Right renal cortex interstitium (tissue), 3 donors: ENCODE measurements at places on chromosomes 13 and 19.

- DNase-seq = no peak
These were observed 4.4 kb downstream of the HAS1 start for GRCh38 chr19:51719251-51719988.

- no peak for DNase-seq
These were observed 7.7 kb downstream of the ATP4B start for GRCh38 chr13:113650275-113650674.

DNA sequence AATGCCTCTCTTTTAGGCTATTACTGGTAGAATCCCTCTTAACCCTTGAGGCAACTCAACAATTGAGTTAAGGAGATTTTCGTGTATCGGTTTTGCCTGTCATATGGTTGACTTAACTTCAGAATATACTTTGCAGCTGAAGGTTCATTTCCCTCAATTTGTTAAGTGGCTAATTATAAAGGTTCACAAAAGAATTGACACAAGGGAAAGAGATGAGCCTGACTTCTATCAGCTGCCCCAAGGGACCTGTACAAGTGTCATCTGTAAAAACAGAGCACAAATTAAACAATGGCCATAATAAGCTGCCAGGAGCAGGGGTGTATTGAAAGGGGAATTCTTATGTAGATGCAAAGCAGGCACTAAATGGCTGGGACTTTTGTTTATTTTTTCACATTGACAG is 334.8 kb upstream of the OBI1 start:
- DNase-seq = no peak

GRCh38 chr19:58203814-58204475 is 21.1 kb downstream of the ZNF274 start:
- no peak for DNase-seq

GRCh38 chr19:12581100-12581499 is 29.5 kb downstream of the ZNF490 start:
- DNase-seq = no peak

DNA sequence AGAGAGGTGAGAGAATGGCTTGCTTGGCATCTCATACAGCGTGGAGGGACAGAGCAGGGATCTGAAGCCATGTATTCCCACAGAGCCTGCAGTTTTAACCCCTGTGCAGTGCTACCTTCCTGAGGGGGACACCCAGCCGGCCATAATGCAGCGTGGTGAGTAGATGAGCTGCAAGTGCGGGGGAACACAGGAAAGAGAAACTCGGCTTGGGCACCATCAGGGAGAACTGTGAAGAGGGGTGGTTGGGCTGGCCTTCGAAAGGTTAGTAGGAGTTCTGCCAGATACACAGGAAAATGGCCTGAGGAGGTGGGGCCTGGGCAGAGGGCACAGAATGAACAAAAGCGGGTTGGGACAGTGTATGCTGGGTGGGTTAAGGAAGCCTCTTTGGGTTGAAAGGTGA is 88.3 kb downstream of the SIPA1L3 start:
- DNase-seq = no peak

GRCh38 chr19:42270346-42271044 is 1.4 kb downstream of the CIC start:
- DNase-seq = no peak

- DNase-seq = peak; percentile 23
These were observed 38.0 kb upstream of the C13orf42 start for GRCh38 chr13:51148952-51149573.

- DNase-seq = no peak
These were observed 61.5 kb downstream of the B3GLCT start for GRCh38 chr13:31261241-31261640.

GRCh38 chr13:73195091-73195490 is 136.3 kb downstream of the KLF5 start:
- DNase-seq = no peak

DNA sequence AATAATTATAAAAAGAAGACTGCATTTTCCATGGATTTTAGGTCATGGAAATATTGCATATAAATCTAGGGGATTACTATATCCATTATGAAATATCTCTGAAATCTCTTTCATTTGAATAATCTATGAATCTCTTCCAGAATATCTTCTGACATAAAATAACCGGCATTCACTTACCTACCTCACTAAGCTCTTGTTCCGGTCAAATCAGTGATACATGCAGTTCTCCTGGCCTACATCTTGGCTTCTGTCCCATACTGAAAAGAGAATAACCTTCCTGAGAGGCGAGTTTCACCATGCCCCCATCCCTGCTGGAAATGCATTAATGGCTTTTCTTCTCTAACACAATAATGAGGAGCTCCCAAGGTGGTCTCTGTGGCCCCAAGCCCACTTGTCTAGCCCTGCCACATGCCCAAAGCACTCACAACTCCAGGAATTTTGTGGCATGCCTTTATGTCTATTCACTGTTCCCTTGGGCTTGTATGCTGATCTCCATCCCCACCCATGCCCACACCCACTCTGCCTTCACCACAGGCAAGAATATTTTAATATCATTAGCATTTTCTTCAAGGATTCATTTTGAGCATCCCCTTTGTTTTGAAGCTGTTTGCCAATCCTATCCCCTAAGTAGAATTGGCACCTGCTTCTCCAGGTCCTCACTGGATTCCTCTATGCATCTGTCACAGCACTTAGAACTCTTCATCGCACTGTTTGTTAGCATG is 401.6 kb downstream of the COG6 start:
- no peak for DNase-seq

GRCh38 chr19:33207903-33208302 is 13.8 kb downstream of the LRP3 start:
- DNase-seq = no peak

DNA sequence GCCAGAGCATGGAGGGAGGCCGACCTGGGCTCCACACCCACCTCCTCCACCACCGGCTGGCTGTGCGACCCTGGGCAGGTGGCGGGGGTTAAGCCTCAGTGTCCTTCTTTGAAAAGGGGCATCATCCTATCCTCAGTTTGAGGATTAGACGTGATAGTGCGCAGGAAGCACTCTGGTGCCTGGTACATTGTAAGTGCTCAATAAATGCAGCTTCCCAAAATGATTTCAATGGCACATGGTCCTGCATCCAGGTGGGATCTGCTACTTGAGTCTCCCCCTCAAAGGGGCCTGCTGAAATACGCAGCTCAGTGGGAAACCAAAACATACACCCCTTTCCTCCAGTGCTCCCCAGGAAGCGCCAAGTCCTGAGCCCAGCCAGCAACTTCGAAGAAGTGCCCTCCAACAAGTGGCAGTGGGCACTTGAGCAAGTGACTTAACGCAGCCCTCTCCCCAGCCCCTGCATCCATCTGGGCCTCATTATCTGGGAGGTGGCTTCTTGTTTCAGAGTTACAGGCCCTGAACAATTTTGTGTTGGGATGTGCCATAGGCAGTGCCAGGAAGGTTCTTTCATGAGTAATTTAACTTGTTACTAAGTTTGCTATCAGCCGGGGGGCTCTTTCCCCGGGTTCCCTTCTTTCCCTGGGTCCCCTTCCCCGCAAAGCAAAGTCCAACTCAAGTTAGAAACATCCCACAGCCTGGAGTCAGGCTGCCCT is 17.9 kb downstream of the ACTN4 start:
- DNase-seq = no peak

DNA sequence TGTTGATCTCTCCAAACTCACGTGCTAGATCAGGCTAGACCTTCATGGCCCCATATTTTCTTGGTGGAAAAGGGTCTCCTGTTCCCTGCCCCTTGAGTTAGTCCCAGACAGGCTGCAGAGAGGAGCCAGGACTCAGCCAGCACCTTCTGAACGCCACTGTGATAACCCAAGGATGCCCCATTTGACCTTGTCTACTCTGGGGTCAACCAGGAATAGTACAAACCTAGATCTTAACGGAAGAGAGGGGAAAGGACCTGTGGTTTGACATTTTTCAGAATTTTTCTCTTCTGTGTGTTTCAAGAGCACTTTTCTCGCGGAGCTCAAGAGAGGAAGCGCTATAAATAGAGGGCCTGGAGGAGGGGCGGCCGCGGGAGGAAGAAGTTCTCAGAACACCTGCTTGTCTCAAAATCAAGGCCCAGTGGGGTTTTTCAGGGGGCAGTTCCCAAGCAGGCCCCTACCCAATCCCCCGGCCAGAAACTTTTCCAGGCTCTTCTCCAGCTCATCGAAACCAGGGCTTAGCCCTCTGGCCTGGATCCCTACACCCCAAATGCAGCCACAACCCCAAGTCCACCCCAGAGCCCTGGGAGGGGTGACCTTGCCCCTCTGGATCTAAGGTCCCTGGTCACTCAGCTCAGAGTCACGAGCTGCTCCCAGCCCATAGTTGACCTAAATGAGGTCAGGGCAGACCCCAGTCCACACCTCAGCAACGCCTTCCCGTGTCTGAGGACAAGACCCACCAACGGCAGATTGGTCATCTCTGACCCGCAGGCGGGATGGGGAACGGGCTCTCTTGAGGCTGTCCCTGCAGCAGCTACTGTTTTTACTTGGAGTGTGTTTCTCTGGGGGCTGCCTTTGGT is 75.6 kb upstream of the TM9SF2 start:
- no peak for DNase-seq

DNA sequence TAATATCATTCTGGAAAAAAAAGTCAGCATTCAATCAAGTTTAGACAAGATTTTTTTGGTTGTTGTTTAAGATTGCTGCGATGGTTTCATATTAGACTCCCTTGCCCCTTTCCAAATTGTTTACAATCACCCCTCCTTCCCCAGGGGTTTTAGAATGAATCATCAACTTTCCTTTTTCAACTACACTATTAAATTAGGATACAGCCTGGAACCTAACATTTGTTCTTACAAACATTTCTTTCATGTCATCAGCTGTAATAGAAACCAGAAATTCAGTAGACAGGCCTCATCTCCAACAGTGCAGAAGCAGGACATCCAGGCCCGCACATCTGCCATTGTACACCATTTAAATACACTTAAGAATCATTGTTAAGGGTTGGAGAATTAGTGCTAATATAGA is 44.4 kb upstream of the WDFY2 start:
- no peak for DNase-seq

DNA sequence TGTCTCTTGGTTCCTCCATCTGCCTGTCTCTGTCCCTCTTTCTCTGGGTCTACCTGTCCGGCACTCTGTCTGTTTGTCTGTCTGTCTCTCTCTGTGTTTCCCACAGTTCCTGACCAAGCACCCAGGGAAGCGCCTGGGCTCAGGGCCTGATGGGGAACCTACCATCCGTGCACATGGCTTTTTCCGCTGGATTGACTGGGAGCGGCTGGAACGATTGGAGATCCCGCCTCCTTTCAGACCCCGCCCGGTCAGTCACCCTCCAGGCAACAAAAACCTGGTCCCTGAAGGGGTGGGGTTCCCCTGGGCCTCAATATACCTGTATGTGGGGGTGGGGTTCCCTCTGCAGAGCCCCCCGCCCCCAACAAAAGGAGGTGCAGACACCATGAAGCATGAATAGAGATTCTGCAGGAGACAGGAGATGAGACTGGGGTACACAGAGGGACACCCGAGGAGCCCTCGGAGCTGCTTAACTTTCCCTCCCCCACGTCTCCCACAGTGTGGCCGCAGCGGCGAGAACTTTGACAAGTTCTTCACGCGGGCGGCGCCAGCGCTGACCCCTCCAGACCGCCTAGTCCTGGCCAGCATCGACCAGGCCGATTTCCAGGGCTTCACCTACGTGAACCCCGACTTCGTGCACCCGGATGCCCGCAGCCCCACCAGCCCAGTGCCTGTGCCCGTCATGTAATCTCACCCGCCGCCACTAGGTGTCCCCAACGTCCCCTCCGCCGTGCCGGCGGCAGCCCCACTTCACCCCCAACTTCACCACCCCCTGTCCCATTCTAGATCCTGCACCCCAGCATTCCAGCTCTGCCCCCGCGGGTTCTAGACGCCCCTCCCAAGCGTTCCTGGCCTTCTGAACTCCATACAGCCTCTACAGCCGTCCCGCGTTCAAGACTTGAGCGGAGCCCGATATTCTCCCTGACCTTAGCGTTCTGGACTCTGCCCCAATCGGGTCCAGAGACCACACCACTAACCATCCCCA is 2.6 kb upstream of the CACNG7 start:
- DNase-seq = no peak

DNA sequence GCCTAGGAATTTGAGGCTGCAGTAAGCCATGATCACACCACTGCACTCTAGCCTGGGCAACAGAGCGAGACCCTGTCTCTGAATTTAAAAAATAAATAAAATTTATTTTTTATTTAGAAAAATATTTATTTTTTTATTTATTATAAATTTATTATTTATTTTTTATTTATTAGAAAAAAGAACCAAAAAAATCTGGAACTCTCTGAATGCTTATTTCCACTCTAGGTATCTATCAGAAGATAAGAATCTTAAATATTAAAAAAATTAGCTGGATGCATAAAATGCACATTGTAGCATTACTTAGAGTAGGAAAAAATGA is 82.8 kb downstream of the CDADC1 start:
- no peak for DNase-seq

GRCh38 chr13:21134475-21134874 is 41.9 kb downstream of the SKA3 start:
- no peak for DNase-seq

GRCh38 chr13:27919659-27919933 is 204 bp upstream of the PDX1 start:
- no peak for DNase-seq

DNA sequence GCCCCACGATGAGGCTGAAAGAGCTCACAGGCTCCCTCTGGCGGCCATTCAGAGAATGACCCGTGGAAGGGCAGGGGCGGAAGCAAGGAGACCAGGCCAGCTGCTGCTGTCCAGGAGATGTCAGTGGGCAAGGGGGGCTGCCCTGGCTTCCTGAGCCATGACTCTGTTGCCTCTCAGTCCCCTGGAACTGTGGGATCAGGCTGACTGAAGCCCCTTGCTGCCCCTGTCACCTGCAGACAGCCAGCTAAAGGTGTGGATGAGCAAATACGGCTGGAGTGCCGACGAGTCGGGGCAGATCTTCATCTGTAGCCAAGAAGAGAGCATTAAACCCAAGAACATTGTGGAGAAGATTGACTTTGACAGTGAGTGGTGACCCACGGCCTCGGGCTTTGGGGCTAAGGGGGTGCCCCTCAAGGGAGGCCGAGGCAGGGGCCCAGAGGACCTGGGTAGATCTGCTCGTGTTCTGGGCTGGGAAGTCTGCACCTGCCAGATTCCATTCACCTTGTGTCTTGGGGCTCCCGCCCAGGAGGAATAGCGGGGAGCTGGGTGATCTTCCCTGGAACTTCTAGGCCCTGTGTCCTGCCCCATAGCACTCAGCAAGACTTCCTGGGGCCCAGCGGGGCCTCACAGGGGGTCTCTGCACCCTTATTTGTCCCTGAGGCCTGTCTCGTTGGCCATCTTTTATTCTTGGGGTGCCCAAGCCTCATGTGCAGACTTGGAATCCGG is 12.5 kb upstream of the ACTN4 start:
- no peak for DNase-seq

- no peak for DNase-seq
These were observed 68.3 kb downstream of the WTIP start for GRCh38 chr19:34549833-34550232.

DNA sequence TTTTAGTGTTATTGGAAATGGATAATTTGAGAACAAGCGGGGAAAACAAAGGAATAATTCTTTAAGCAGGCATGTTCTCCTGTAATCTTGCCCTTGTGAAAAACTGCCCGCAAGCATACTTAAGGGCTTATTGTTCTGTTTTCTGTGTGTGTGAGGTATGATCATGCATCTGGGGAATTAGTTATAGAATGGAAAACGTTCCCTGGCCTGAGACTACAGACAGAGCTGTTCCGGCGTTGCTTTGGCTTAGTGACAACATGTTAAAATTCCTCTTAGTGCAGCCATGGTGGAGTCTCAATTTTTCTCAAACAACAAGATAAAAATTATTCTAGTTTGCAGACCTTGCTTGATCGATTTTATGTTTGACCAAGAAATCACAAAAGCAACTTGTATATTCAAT is 560.2 kb upstream of the SPRY2 start:
- no peak for DNase-seq

GRCh38 chr19:47315125-47315821 is 5.6 kb downstream of the C5AR1 start:
- no peak for DNase-seq
